ENCODE measurements at places on chromosomes 3 and 15.

GRCh38 chr3:30680789-30681648 is 74.6 kb downstream of the TGFBR2 start:
- no peak for DNase-seq

DNA sequence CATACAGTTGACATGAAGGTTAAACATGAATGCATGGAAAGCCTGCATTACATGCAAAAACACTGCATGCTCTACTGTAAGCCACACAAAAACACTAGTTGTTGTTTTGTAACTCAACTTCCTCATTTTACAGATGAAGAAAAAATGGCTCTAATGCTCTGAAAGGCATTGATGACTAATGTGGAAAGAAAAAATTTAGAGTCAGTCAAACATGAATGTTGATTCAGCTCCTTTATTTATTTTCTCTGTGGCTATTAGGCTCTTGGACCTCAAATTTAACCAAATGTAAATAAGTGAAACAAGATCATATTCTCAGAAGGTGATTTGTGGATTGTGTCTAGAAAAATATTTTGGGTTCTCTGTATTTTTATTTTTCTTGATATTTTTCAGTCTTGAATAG is 336.7 kb upstream of the ZNF717 start:
- DNase-seq = no peak

DNA sequence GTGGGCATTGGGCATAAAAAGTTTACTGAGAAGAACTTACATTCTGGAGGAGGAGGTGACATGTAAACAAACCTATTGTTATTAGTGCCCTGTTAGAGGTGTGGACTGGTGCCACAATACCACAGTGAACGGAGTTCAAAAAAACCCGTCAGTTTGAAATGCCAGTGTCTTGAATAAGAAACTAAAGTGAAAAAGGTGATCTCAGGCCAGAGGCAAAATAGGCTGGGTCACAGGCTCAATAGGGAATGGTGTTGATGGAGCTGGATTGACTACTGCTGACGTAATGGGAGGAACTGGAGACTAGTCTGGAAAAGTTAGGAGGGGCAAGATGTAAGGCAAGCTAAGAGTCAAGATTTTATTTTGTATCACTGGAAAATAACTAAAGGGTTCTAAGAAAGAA is 1.6 kb upstream of the DCBLD2 start:
- no peak for DNase-seq

DNA sequence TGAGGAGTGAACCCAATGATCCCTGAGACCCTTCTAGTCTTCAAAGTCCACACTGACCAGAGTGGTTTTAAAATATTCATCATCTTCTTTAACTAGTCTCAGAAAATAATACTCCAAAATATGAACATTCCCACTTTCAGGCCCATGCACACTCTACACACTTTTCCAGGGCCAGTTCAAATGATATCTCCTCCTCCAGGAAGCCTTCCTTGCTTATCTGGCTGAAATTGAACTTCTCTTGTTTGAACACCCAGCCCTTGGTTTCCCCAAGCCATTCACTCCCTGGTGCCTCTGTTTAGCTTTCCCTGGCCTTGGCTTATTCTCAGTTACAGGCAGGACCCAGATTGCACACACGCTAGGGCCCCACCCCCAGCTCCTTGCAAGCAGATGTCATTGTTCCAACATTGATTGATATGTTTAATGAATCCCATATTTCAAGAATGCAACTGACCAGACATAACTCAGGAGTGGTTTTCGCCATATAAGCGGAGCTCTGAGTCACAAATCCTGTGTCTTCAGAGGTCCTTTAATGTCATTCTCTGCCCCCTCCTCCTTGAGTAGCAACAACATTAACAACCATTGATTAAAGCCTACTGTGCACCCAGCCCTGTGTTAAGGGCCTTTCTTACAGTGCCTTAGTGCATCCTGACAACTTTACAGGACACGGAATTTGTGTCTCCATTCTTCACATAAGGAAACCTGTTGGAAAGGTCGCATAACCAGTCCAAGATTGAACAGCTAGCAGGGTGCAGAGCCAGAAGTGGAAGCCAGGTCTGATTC is 2.1 kb downstream of the ITGA11 start:
- no peak for DNase-seq

- DNase-seq = no peak
These were observed 5.5 kb downstream of the BMF start for GRCh38 chr15:40102897-40103858.
